ENCODE measurements at places on chromosomes 13 and 19. TPM values are rescaled to one million over a fixed set of nuclear protein-coding genes. Genes with fewer than 3 reads are reported as not detected.

GRCh38 chr13:97435323-97435722, 1.4 kb downstream of the RAP2A start:
- no peaks in the 10 kb centered on the region for H3K27me3 ChIP-seq
- DNase-seq: no peak
- H3K4me1 ChIP-seq: peaks cover 13% of the 10 kb centered on the region

TTC9B gene
- not detected for total RNA-seq

- DNase-seq: no peak
- H3K27ac ChIP-seq: no peak overlapping the region
- no peak overlapping the region for H3K4me3 ChIP-seq
- no peaks in the 10 kb centered on the region for H3K36me3 ChIP-seq
- no peaks in the 10 kb centered on the region for H3K27me3 ChIP-seq
- no peaks in the 10 kb centered on the region for H3K4me1 ChIP-seq
These were observed 721.5 kb upstream of the KLHL1 start for GRCh38 chr13:70829748-70830147.

FGF21 gene
- not detected for total RNA-seq
